ENCODE measurements at places on chromosomes 7 and 10. TPM values are rescaled to one million over a fixed set of nuclear protein-coding genes. Genes with fewer than 3 reads are reported as not detected.

Gene CABCOCO1
- total RNA-seq, result not detected

Gene GNGT1
- total RNA-seq, result 0.54 TPM

Gene LRRC72
- not detected for total RNA-seq

Gene MET
- total RNA-seq, result 72.6 TPM

Gene COL26A1
- 23.3 TPM for total RNA-seq

Gene AKR1C4
- total RNA-seq, result 0.25 TPM

Gene KIF20B
- total RNA-seq, result 43.9 TPM

Gene UNCX
- total RNA-seq, result not detected
